Anterior cingulate cortex (tissue), 58 donors: ENCODE measurements at places on chromosomes 4 and X.

DNA sequence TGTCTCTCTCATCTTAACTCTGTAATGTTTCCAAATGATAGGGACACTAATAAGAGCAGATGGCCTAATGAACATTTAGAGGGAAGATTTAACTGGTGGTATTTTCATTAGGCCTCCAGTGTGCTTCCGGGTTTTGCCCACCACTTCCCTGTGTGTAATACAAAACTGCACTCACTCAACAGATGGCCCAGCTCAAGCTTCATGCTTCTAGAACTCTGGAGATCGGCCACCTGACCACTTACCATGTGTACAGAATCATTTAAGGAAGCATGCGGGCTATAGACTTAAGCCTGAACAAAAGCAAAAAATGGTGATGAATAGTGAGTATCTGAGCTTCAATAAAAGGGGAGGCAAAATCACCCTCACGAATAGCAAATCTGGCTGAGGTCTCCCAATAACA lies 89.3 kb downstream of the SH2D1A start:
- no peak for DNase-seq

DNA sequence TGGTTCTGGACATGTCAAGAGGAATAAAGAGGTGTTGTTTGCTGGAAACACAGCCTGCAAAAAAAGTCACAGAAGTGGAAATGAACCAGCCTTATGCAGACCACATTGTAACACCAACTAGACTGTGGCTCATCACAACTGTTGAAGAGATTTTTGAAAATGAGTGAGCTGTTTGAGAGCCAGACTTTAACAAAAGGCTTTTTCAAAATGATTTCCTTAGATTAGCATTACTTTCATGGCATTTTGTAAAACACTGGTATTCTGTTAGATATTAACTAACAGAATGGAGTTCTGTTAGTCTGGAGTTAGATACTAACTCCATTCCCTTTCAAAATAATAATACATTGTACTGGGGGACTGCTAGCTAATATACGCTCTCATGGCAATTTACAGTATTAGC lies 60.6 kb upstream of the GABRA2 start:
- no peak for DNase-seq

GRCh38 chr4:48093991-48094416 lies 40.0 kb downstream of the TXK start:
- DNase-seq, result no peak

DNA sequence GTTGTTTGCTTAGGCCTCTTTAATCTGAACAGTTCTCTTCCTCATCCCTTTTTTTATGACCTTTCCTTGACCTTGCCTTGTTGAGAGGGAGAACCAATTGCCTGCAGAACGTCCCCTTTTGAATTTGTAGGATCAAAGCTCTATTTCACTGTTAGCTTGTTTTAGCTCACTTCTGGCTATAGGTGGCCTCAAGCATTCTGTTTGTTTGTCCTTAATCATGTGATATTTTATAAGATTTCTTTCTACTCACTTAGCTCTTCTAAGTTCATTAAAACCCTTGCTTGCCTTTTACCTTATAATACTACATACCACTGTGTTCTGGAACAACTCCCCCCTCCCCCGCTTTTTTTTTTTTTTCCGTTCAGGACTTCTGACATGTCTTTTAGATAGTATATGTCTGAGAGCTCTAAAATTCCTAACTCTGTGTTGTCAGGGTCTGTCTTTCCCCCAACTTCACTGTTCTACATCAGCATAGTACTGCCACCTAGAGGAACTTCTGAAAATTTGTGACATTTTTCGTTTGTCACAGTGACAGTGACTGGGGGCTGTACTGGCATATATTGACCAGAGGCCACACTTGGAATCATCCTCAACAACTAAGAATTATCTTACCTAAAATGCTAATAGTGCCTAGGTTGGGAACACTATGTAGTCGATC lies 128.5 kb downstream of the LARP7 start:
- no peak for DNase-seq

DNA sequence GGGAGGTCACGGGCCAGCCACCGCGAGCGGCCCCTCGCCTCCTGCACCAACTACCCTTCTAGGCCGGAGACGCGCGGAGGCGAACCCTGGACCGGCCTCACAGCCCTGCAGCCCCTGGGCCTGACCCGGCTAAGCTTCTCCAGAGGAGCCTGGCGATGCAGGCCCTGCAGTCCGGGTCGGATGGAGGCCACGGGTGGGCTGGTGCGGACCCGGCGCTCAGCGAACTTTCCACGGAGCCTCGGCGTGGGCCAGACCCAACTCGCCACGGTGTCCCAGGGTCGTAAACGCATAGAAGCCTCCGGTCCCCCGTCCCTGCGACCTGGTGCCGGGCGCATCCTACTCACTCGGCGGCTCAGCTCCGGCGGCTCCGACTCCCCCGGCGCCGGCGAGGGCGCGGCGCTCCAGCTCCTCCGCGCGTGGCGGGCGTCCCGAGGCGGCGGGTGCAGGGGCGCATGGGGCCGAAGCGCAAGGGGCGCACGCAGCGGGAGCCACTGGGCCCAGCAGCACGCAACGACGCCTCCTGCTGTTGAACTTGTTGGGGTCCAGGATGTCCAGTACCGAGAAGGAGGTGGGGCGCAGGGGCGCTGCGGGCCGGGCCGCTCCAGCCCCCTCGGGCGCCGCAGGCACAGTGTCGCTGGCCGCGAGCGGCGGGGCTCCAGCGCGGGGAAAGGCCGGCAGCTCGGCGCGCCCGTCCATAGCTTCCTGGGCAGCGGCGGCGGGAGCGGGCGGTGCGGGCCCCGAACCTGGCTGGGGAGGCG lies 427 bp downstream of the NKX1-1 start:
- no peak for DNase-seq

- DNase-seq, result no peak
These were observed 662 bp downstream of the APBB2 start for GRCh38 chr4:41213625-41214135.

DNA sequence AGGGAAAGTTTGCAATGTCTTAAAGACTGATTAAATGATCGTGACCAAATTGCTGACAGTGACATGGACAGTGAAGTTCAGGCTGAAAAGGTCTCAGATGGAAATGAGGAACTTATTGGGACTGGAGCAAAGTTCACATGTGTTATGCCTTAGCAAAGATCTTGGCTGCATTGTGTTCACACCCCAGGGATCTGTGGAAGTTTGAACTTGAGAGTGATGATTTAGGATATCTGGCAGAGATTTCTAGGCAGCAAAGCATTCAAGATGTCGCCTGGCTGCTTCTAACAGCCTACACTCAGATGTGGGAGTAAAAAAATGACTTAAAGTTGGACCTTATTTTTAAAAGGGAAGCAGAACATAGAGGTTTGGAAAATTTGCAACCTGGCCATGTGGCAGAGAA lies 21.4 kb downstream of the SCARB2 start:
- no peak for DNase-seq
